ENCODE measurements at places on chromosomes 2 and 18.

- DNase-seq, result no peak
Observed at GRCh38 chr18:2330764-2331163, 240.5 kb downstream of the METTL4 start.

- no peak for DNase-seq
Observed at GRCh38 chr2:37623971-37624900, 47.2 kb downstream of the CDC42EP3 start.

GRCh38 chr2:154374416-154374815 is 324.1 kb upstream of the KCNJ3 start:
- DNase-seq, result no peak

DNA sequence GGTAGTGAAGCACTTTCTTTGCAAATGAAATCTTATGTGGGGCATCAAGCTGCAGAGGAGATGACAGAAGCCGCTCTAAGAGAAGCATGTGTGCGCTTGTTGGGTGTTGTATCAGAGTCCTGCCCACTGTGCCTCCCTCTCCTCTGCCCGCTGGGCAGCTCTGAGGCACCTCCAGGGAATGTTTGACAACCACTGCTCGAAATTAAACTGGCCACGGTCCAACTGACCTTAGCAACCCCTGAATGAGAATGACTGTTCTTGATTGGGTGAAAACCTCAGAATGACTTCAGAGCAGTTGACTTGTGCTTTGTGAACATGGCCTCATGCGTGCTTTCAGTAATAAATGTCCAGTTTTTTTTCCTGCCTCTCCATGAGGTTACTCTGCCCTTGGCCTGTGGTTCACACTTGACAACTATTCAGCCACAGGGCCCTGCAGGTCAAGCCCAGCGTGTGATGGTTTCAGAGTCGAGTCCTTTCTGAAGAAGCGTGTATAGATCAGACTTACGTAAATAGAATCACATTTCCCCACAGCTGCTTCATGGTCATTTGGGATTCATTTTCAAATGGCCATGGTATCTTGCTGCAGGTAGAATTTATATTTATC is 94.9 kb downstream of the SLC4A3 start:
- DNase-seq, result no peak

DNA sequence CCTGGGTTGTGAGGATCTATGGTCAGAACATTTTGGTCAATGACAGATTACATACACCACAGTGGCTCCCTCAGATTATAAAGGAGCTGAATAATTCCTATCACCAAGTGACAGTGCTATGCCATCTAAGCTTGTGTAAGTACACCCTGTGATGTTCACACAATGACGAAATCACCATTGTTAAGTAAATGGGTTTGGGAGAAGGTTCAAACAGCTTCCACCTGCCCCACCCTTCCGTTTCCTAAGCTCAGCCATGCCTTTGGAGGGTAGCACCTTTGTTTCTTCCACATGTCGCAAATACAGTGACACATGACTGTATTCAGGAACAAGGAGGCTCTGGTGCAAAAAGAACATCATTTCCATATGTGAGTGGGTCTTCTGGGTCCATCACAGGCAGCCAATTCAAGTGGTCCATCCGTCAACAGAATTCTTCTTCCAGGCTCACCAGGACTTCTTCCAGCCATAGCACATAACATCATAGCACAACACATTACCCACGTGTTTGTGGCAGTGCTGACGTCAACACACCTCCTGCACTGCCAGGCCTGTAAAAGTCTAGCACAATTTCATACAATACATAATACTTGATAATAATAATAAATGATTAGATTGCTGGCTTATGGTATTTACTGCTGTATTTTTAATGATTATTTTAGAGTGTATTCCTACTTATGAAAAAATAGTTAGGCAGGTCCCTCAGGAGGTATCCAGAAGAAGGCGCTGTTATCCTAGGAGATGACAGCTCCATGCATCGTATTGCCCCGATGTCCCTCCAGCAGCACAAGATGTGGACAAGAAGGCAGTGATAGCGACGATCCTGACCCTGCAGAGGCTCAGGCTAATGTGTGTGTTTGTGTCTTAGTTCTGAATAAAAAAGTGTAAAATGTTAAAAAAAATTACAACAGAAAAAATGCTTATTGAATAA is 264.8 kb downstream of the ANAPC1 start:
- DNase-seq, result no peak

DNA sequence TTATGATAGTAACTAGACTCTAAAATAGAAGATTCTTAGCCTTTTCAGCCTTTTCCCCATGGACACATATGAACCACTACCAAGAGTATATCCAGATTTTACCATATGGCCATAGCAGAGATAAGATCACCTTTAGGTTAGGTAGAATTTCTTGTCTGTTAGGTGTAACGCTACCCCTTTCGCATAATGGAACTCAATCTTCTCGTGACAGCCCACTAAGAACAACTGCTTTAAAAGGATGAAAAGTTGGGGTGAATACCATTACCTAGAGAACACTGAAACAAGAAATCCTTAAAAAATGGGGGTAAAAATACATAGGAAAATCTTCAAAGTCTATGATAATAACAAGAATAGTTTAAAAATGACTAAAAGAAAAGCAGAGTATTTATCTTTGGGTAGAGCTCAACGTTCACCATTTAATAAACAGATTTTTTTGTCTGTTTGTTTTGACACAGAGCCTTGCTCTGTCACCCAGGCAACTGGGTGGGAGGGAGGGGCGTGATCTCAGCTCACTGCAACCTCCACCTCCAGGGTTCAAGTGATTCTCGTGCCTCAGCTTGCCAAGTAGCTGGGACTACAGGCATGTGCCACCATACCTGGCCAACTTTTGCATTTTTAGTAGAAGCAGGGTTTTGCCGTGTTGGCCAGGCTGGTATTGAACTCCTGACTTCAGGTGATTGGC is 67.2 kb downstream of the VIL1 start:
- no peak for DNase-seq

DNA sequence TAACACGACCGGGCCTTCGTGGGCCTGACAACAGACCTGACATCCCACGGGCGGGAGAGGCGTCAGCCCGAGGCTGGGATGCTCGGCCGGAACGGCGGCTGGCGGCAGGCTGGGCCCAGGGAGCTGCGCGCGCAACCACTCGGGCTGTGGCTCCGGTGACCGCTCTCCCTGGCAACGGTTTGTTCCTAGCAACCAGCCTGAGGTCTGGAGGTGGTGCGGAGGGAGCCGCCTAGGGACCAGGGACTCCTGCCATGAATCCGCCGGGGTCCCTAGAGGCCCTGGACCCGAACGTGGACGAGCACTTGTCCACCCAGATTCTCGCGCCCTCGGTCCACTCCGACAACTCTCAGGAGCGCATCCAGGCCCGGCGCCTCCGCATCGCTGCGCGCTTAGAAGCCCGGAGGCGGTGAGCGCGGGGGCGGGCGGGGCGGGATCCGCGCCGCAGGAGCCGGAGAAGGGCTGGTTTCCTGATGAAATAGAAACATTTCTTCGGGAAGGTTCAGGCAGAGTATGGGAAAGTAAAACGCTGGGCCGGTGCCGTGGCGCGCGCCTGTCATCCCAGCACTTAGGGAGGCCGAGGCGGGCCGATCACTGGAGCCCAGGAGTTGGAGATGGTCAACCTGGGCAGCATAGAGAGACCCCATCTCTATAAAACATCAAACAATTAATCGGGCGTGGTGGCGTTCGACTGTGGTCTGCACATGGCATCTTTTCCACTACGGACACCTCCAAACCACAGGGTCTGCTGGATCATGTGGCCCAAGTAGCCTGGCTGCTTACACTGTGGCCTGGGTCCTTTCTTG is at the start of gene DRC1:
TSS of gene DRC1 (plus strand) at position 182 of the 803 bp plus-strand sequence. CDS start at position 252, 70 bp downstream.
- DNase-seq, result peak; percentile 14

DNA sequence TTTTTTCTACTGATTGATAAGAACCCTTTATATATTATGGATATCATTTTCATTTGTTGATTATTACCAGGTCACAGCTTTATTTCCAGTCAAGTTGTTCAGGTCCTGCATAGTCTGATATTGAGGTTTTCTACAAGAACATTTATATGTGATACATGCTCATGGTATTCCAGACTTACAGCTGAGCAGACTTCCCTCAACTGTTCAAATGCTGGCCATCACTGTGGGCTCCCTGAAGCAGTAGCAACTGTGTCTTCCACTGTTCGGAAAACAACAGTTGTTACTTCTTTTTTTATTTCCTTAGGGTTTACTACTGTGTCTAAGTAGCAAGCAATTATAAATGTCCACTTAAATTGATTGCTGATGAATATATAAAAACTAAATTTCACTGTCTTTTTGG is 79.5 kb downstream of the DGKD start:
- no peak for DNase-seq

DNA sequence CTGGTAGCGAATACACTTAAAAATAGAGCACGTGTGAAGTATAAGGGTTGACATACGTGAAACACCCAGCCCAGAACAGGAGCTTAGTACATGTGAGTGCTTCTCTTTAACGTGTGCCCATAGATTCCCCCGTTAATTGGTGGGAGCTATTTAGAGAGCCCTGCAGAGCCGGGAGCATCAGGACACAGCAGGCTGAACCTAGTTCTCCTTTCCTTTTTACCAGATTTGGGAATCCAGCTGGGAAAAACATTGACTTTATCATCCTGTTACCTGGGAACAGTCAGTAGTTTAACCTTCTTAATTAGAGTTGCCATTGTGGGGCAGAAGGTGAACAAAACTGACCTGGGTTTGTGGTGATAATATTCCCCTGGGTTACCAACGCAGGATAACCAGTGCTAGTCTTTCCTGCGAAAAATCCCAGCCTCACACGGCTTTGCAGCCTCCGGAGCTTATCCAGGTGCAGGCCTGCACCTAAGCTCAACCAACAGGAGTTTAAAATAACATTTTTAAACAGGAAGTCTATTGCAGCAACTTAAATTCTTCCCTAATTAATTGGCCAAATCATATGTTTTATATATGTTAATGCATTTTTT is 78.1 kb upstream of the SPTBN1 start:
- DNase-seq, result no peak

DNA sequence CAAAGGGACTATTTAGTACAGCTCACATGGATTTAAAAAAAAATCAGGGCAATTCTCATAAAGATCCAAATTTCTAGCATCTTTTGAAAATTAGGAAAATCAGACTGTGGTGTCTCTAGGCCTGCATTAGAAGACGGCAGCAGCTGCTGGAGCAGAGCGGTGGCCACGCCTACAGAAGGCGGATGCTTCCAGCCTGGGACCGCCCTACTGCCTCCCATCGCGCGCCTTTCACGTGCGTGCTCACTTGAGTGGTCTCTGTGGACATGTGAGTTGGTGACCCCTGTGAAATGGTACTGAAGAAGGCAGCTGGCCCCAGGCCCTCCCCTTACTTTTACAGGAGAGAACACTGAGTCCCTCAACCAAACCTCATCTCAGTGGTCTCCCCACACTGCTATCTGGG is 15.2 kb upstream of the ZFP36L2 start:
- DNase-seq, result no peak

DNA sequence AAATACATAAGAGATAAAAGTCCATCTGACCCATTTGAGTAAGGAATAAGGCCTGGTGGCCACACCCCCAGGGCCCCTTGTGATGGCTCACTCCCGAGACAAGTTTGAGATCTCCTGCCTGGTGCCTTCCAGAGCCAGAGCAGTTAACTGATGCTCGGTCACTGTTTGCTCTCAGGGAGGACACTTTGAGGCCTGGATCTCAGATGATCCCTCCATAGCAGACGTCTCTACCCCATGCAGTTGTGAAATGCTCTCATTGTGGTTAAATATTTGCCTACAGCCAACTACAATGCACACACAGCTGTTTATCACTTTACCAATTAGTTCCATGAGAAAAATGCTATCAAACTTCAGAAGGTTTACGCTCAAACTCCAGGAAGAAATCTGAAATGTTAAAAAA is 12.3 kb downstream of the GYPC start:
- DNase-seq, result no peak

DNA sequence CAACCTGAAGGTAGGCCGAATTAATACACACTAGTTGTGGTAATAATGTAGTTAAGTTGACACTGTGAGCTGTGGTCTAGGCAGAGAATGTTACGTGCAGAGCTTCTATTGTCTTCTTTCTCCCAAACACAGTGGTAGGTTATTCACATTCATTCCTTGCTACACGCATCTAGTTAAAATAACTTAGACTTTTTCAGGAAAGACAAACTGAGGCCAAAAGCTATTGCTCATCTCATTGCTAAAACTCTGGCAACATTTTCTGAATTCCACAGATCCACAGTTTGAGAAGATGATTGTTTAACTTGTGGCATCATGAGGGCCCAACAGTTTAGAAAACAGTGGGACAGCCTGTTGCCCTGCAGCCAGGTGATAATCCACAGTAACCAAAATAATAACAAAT is 850.4 kb upstream of the FSHR start:
- DNase-seq, result no peak

- no peak for DNase-seq
Observed at GRCh38 chr2:181847198-181847556, 44.4 kb upstream of the ITPRID2 start.

- no peak for DNase-seq
Observed at GRCh38 chr2:11898576-11898975, 152.1 kb downstream of the LPIN1 start.

DNA sequence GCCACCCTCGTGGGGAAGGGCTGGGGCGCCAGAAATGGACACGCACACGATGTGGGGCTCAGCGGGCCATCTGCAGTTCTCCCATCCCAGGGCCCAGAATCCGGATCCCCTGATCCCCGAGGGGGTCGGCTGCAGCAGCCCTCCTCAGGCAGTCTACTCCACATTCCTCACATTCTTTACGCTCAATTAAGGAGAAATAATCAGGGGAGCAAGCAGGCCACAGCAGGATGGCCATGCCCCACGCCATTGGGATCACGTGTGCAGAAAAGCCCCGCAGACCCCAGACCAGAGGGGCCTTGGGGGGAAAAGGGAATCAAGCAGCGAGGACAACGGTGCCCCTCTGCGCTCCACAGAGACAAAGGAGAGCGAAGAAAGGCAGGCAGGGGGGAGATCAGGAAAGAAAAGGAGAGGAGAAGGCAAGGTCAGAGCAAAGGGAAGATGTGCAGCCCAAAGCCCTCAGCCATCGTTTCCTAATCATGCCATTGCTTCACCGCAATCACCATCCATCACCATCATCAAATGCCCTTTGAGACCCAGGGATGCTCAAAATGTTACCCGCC is 17.5 kb upstream of the PKDCC start:
- no peak for DNase-seq

DNA sequence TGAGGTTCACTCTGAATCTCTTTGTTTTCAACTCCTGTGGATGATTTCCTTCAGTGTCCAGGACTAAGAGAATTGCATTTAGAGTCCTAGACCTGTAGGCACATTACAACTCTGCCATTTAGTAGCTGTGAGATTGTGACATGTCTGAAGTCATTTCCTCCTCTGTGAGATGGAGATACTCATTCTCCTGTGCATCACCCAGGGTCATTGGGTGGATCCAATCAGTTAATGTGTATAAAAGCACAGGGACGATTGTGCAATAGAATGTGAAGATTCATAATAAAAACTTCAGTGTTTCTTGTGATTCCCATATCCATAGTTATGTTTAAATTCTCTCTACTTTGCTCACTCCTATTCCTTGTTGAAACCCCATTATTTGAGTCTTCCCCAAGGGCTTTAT is 113.6 kb downstream of the DIS3L2 start:
- DNase-seq, result no peak

GRCh38 chr2:10541775-10542432 is 93.8 kb upstream of the ODC1 start:
- no peak for DNase-seq

DNA sequence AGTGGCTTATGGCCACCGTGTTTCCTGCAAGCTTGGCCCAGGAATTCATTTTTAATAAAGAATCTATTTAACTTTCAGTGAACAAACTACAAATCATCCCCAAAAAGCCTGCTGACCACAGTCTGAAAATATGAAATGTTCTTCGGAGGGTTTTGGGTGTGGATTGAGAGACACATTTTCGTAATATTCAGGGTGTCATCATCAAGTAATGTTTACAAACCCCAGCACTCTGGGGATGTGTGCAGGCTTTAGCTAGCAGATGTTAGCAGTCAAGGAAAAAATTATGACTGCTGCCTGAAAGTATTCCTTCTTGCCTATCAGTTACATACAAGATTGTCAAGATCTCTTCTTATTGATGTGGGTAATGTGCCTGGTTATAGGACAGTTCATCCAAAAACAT is 143.9 kb upstream of the FN1 start:
- no peak for DNase-seq
